RWPE2 (cell line): ENCODE measurements at places on chromosomes 11 and 22.

- H3K27ac ChIP-seq, result no peak overlapping the region
- no peak overlapping the region for H3K4me3 ChIP-seq
- H3K4me1 ChIP-seq, result peaks cover 2% of the 10 kb centered on the region
- no peaks in the 10 kb centered on the region for H3K27me3 ChIP-seq
- H3K36me3 ChIP-seq, result no peaks in the 10 kb centered on the region
Observed at GRCh38 chr11:7640816-7641215, 32.5 kb downstream of the CYB5R2 start.

GRCh38 chr11:109902764-109903433, 190.3 kb upstream of the ZC3H12C start:
- H3K36me3 ChIP-seq, result no peaks in the 10 kb centered on the region
- H3K4me3 ChIP-seq, result no peak overlapping the region
- H3K27ac ChIP-seq, result no peak overlapping the region
- H3K27me3 ChIP-seq, result peaks cover 7% of the 10 kb centered on the region
- DNase-seq, result no peak

- H3K4me3 ChIP-seq, result peak within 1 kb of the TSS; percentile 81
- peaks cover 8% of the 10 kb centered on the region for H3K4me1 ChIP-seq
- H3K27ac ChIP-seq, result peak within 1 kb of the TSS; percentile 55
Observed at GRCh38 chr11:106077609-106078455, at the start of gene AASDHPPT. Gene AASDHPPT (plus strand): TSS chr11:106077662. CDS start chr11:106077711, 49 bp downstream.

- H3K4me1 ChIP-seq, result peaks cover 28% of the 10 kb centered on the region
- no peak overlapping the region for H3K4me3 ChIP-seq
- no peaks in the 10 kb centered on the region for H3K27me3 ChIP-seq
- no peaks in the 10 kb centered on the region for H3K36me3 ChIP-seq
- H3K27ac ChIP-seq, result peak overlapping the region; percentile 93
Observed at GRCh38 chr22:19805821-19806212, 45.2 kb downstream of the TBX1 start.
